NCI-H524 treated with DMSO at 0.1 percent for 48 hours (cell line): ENCODE measurements at places on chromosomes 2 and 18.
A peak's percentile ranks its signal among the peaks of the same experiment; 100 is the strongest.

DNA sequence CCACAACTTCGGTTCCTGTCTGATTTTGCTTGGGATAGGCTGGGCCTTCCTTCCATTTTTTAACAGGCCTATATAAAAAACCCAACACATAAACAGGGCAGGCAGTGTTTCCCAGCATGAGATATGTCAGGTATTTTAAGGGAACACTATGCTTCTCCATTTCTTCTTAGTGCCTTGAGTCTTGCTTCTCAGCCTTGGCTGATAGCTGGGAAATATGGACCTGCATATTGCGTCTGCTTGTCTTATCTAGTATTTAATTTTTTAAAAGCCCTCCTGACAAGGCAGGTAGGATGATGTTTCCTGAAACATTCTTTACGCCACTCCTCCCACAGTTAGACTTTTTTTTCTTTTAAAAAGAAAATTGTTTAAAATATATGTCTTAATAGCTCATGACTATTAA lies 45.5 kb upstream of the NABP1 start:
- DNase-seq = no peak

- peak; percentile 78 for DNase-seq
These were observed 24.7 kb upstream of the ALLC start for GRCh38 chr2:3633089-3633981.

DNA sequence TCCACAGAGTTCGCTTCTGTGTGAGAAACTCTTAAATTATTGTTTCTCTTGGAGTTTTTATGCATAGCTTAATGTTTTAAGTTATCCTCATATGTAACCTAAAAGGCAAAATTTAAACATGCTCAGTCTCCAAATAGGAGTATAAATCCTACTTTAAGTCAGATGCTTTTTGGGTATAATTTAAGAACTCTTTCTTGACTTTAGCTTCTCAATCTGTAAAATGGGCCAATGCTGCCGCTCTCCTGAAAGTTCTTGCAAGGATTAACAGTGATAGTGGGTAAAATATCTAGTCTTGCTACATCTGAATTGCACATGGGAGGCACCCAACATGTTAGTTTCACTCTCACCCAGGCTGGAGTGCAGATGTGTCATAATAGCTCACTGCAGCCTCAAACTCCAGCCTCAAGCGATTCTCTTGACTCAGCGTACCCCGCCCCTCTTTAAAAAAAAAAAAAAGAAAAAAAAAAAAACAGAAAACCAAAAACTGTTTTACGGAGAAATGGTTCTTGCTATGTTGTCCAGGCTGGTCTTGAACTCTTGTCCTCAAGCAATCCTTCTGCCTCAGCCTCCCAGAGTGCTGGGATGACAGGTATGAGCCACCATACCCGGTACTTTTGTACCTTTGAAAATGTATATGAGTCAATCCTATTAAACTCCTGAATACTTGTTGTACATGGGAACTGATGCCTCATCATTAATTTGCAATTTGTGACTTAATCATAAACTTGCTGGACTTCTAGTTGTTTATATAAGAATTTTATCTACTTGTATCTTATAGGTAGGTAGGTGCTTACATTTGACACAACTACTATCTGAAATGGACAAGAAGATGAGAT lies 1.8 kb downstream of the FBXO48 start:
- DNase-seq = no peak

DNA sequence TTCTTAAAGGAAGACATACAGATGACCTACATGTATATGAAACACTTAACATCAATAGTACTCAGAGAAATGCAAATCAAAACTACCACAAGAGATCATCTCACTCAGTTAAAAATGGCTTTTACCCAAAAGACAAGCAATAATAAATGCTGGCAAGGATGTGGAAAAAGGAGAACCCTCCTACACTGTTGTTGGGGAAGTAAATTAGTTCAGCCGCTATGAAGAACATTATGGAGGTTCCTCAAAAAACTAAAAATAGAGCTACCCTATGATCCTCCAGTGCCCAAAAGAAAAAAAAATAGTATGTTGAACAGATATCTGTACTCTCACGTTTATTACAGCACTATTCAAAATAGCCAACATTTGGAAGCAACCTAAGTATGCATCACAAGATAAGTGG lies 1579.4 kb upstream of the TMEFF2 start:
- no peak for DNase-seq

GRCh38 chr2:240155745-240156390 lies 15.4 kb upstream of the OTOS start:
- DNase-seq = no peak

DNA sequence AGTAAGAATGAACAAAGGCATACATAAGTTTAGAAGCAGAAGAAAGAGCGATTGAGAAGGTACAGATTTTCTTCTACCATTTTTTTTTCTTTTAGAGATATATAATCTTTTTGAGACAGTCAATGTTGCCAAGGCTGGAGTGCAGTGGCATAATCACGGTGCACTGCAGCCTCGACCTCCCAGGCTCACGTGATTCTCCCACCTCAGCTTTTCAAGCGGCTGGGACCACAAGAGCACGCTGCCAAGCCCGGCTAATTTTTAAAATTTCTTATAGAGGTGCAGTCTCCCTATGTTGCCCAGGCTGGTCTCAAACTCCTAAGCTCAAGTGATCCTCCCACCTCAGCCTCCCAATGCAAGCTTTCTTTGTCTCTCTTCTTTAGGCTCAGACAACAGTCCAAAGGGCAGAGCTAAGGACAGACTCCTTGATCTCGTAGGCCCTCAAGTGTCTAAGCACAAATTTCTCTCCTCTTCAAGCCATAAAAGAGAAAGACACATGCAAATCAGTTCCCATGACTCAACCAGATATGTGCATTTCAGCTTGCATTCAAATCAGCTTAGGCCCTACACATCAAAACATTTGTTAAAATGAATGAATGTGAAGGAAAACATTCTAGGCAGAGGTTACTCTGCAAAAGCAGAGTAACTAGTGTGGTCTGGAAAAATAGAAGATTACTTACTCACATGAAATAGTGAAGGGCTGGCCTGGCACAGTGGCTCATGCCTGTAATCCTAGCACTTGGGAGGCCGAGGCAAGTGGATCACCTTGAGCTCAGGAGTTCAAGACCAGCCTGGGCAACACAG lies 18.0 kb downstream of the ITSN2 start:
- DNase-seq = no peak

DNA sequence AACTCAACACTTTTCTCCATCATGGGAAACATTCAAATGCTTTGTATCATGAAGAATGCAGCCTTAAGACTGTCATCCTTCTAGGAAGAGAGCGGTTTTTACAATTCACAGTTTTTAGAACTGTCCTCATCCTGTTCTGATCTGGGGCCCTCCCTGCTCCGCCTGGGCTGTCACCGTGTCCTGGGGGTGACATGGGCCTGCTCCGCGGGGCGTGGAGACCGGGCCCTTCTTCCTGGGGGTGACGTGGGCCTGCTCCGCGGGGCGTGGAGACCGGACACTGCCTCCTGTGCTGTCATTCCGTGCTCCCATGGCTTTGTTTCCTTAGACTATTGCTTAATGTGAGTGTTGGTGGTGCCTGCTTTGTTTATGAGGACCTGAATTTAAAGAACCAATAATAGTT lies 122.8 kb downstream of the TMEM18 start:
- no peak for DNase-seq

DNA sequence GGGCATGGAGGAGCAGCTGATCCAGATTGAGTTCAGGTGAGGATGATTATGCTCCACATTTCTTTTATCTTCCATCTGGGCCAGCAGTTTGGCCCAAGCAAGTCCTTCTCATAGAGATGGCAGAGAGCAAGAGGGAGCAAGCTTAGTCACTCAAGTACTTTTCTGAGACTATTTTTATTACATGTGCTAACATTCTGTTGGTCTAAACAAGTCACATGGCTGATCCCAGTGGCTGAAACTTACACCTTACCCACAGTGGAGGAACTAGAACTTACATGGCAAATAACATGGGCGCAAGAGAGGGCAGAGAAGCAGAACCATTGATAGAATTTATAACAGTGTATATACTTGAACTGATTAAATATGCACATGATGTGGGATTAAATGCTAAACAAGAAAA lies 105.7 kb downstream of the KYNU start:
- DNase-seq = no peak

- no peak for DNase-seq
These were observed 119.2 kb downstream of the ANKRD44 start for GRCh38 chr2:197191177-197191939.

DNA sequence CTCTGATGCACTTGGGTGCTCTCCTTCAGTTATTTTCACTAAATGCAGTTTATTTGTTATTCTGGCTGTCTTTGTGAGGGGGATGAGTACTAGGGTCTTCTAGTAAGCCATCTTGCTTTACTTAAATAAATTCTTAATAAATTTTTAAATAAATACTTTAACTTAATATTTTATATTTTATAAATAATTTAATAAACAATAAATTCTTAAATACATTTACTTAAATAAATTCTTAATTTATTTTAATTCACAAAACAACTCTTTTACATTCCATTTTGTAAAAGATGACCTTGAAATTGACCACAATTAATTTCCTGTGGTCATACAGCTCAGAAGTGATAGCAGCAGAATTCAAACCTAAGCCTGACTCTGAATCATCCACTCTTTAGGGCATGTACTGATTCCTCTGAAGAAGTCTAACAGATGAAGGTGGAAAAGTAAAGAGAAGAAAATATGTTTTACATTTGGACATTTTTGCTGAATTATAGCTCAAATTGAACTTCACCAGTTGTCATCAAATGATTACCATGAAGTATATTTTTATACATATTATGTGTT lies 28.8 kb downstream of the MYL1 start:
- DNase-seq = no peak

DNA sequence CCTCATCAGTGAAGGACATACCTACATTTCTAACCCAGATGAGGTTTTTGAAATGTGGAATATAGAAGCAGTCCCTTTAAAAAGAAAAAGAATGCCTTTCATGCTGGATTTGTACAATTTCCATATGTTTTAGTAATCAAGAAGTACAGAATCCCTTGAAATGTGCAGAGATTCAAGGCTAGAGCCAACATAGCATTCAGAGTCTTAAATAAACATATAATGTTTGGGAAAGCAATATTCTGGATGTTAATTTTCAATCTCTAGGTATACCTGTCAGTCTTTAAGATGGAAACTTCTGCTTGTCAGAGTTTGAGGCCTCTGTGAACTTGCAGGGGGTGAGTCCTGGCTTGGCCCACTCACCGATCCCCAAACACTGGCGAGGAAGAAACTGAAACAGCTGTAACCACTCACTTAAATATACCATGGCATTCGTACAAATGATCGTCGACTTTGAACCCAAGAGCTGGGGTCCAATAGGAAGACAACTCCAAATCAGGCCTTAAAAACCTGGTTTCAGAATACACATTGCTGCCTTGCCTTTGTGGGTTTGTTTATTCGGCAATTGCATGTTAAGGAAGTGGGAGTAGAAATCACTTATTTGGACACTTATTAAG lies 132.8 kb upstream of the NCK2 start:
- DNase-seq = no peak

DNA sequence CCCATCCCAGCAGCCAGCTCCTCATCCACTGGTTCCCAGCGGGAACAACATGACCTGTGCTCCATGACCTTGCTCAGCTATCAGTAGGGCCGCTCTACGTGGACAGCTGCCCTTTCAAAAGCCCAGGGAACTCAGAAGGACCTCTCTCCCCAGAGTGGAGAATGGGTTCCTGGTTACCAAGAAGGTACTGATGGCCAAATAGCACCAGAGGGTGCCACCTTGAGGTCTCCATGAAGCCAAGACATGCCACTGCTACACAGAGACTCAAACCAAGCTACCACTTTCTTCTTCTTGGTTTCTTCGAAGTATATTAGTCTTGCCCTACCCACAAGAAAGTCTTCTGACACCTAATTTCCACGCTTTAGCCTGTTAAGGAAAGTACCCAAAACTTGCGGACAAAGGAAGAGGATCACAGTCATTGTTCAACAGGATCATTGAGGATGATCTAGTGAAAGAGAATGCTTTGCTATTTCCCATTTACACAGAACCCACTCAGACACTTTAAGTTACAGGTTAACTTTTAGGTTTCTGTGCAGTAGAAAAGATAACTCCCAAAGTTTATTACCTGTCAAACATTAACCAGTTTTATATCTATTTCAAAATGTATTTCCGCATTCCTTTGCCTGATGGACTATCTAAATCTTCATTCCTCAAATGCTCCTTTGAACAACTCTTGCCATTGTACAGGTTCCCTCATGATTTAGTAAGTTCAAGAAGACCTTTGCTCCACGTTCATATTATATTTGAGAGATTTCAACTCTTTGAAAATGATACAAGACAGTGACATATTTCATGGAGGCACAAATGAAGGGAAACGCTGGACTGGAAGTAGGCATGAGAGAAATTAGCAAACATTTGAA lies 102.2 kb downstream of the ALPK2 start:
- DNase-seq = no peak

DNA sequence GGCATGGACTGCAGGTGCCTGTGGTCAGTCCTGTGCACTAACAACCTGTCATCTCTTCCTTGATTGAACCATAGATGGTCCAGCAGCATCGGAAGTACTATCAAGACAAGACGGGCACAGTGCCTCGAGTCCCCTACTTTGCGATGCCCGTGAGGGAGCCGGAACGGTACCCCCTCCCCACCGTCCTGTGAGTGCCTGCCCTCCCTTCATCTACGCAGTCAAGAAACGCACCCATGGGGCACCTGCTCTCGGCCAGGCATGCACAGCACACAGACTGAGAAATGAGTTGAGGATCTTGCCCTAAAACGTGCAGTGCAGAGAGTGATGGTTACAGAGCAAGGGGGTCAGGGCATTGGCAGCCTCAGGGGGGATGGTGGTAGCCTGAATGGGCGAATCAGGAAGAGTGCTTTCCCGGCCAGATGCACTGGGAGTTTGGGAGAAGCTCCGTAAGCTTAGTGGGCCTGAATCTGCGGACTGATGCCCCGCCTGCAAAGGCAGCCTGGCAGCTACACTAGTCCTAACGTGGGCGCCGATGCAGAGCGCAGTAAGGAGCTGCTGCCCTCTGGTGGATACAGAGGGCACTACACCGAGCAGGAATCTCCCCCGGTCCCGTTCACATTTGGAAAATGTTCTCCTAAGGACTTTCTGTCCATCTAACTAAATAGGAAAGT lies 63.6 kb downstream of the CIB4 start:
- no peak for DNase-seq

DNA sequence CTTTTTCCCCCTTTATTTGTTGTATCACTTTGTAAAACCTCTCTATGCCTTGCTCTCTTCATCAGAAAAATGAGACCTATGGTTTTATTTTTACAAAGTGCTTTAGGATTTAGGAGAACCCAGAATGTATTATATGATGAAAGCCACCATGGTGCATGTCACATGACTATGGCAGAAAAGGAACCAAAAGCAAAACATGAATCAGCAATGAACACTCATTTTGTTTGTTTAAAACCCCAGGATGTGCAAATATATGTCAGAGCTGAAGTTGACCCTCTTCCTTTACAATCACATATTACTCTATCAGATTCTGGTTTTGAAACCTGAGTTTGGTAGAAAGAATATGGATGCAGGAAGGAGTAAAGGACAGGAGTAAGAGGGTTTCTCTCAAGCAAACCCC lies 70.0 kb downstream of the FIGN start:
- no peak for DNase-seq

DNA sequence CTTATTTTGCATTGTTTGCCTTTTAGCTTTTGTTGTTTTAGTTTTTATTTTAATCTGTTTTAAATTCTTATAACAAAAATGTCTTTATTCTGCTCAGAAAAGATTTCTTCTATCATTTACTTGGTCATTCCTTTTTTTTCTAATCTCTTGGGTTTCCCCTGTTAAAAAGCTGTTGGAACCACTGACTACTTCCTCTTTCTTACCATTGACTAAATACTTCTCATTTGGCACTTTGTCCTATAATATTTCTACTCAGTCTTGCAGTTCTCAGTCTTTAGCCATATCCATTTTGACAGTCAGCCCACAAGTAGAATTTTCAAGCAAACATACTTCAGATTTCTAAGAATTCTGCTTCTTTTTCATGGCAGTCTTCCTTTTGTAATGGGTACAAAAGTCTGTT lies 567.2 kb downstream of the SATB2 start:
- DNase-seq = no peak

- DNase-seq = no peak
These were observed 361.2 kb upstream of the GALNT5 start for GRCh38 chr2:156896294-156896693.
